Stromal cell of bone marrow (primary cell): ENCODE measurements at places on chromosomes 6 and 20.

GRCh38 chr6:168956884-168957730 lies 296.5 kb downstream of the THBS2 start:
- peak; percentile 81 for DNase-seq

- no peak for DNase-seq
Observed at GRCh38 chr20:64044484-64045247, 4.8 kb downstream of the SOX18 start.

DNA sequence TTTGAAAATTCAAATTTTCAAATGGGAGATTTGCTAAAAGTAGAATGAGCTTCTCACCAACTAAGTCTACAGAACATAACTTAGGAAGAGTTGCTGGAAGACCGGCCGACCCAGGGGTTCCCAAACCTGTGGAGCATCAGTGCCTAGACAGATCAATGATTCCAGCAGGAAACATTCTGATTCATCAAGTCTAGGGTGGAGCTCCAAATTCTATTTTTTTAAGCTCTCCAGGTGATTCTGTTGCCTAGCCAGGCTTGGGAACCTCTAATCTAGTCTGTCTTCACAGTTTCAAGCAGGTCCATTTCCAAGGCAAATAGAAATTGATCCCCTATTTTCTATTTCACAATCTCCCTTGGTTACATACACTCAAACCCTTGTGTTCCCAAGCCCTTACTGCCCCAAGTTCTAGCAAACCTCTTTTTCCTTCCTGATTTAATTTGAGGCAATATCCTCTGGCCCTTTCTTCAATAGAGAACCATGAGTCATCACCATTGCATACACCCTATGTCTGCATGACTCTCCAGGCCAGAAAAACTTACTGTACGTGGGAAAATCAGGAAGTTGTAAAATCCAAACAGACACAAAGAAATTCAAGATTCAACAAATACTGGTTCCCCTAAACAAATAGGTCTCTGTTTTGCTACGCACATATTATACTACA lies 8.9 kb downstream of the ATXN1 start:
- DNase-seq: peak; percentile 85

DNA sequence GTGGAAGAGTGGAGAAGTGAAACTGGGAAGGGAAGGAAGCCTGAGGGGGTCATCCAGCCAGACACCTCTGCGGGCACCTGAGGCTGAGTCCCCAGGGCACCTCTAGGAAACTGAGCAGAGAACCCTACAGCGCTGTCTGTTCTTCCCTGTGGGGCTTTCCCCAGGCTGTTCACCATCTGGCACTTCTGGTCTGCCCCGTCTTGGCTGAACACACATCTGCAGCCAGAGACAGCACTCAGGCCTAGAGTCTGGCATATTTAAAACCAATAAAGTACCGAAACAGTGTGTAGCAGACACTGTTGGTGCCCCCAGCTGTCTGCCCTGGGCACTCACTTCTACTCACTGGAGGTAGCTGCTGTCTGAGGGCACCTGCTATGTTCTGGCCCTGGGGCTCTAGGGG lies 9.4 kb upstream of the ARFGEF2 start:
- no peak for DNase-seq

- no peak for DNase-seq
Observed at GRCh38 chr20:59741073-59741472, 136.7 kb downstream of the PHACTR3 start.

- DNase-seq: no peak
Observed at GRCh38 chr6:3526962-3527650, 70.3 kb upstream of the SLC22A23 start.

- DNase-seq: no peak
Observed at GRCh38 chr6:122648726-122649125, 38.5 kb downstream of the PKIB start.

- DNase-seq: no peak
Observed at GRCh38 chr6:16305246-16305725, 66.9 kb downstream of the GMPR start.

DNA sequence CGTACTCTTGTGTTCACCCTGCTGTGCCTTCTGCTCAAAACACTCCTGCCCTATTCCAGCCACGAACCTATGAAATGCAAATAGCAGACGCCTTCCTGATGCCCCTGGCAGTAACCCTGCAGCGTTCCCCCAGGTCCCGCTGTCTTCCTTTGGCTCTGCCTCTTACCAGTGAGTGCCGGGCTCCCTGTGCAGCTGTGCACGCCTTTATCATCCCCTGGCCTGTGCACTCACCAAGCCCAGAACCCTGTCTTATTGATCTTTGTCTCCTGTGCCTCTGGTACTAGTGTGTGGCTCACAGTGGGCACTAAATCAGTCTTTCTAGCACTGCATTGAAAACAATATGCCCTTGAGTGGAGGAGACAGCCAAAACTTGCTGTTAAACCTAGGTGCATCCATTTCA lies 19.7 kb downstream of the ZDHHC14 start:
- DNase-seq: no peak

GRCh38 chr6:29597184-29597583 lies 12.3 kb downstream of the OR2H2 start:
- no peak for DNase-seq
